ENCODE measurements at places on chromosomes 6 and 20. TPM values are rescaled to one million over a fixed set of nuclear protein-coding genes. Genes with fewer than 3 reads are reported as not detected.

MAS1 gene
- 0.49 TPM for total RNA-seq

GINS1 gene
- total RNA-seq = 2.0 TPM

GSTA2 gene
- not detected for total RNA-seq

MUC22 gene
- total RNA-seq = 2.9 TPM

LPA gene
- total RNA-seq = 0.49 TPM

HLA-DQB1 gene
- 3.2 TPM for total RNA-seq

FAM83C gene
- 16.9 TPM for total RNA-seq

DYNLT2 gene
- 3.2 TPM for total RNA-seq

CEP85L gene
- 11.8 TPM for total RNA-seq

XPO5 gene
- total RNA-seq = 24.3 TPM

MYCT1 gene
- total RNA-seq = 8.3 TPM

DNA sequence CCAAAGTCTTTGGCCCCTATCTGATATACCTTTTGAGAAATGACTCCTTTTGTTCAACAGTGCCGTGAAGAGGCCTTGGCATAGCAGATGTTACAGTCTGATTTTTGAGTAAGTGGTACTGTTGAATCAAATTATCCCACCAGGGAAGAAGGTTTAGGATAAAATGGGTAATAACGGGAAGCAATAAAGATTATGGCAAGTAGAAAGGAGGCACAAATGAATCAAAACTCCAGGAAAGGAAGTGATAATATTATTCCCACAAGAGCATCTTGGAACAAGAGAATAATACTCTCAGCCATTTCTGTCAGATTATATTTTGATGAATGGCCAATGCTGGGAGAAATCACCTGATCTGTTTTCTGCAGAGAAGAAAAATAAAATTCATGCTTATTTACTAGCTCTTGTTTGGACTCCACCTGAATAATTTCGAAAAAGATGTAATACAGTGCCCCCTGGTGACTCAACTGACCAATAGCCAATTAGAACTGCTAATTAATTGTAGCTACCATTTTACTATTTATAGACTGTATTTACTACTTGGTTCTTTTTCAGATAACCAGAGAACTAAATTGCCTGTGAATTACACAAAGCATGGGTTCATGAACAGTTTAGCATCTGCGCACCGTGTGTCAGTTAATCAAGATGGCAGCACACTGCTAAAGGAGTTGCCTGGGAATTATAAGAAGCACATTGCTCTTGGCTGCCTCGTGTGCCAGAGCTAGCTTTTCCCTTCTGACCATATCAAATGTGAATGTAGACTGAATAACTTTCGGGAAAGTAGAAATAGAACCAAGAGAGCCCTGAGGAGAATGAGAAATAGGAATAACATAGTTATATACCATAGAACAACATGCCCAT lies 78.5 kb upstream of the TRDN start:
- no peak for DNase-seq

- no peak for DNase-seq
Measured at GRCh38 chr6:109454496-109455436, 806 bp downstream of the MICAL1 start.

DNA sequence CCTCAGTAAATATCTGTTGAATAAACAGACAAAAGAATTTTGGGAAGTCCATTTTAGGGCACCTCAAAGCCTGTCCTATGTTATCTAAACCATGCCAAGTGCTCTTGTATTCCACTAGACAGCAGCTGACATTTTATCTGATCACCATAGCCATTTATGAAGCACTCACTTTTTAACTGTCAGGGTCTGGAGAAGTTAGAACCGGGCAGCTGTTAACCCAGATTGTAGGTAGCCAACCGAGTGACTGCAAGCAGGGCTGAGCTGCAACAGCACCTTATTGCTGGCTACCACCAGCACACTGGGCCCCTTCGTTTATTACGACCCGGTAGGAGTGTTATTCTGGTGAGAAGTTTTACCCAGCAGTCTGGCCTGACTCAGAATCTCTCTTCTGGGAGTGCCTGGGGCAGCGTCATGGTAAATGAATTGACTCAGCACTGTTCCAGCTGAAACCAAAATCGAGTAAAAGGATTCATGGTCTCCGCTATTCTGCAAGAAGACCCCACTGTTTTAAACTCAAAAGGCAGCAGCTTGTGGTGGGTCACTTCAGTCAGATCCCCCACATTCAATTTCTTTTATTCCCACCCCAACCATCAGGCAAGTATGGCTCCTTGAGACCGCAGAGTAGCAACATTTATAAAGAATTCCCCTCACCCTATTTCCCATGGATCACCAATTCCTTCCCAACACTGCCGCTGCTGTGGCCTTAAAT lies 1.7 kb downstream of the UBE2V1 start:
- DNase-seq = no peak

- DNase-seq = no peak
Measured at GRCh38 chr6:7515363-7515762, 26.1 kb upstream of the DSP start.

GRCh38 chr20:46580613-46581205 lies 30.3 kb upstream of the OCSTAMP start:
- DNase-seq = no peak

- DNase-seq = no peak
Measured at GRCh38 chr6:148395583-148396101, 53.0 kb downstream of the SASH1 start.

GRCh38 chr6:144936764-144937163 lies 651.6 kb downstream of the UTRN start:
- DNase-seq = no peak

- DNase-seq = no peak
Measured at GRCh38 chr6:136066005-136066404, 184.1 kb downstream of the MTFR2 start.

- no peak for DNase-seq
Measured at GRCh38 chr6:121540210-121540609, 104.8 kb downstream of the GJA1 start.

GRCh38 chr6:39360378-39360777 lies 37.9 kb upstream of the KCNK16 start:
- DNase-seq = no peak

GRCh38 chr20:49179368-49180277 lies 8.5 kb downstream of the STAU1 start:
- DNase-seq = no peak

- no peak for DNase-seq
Measured at GRCh38 chr6:10259671-10260070, 155.2 kb downstream of the TFAP2A start.

GRCh38 chr20:32589256-32589655 lies 4.1 kb upstream of the NOL4L start:
- DNase-seq = no peak

DNA sequence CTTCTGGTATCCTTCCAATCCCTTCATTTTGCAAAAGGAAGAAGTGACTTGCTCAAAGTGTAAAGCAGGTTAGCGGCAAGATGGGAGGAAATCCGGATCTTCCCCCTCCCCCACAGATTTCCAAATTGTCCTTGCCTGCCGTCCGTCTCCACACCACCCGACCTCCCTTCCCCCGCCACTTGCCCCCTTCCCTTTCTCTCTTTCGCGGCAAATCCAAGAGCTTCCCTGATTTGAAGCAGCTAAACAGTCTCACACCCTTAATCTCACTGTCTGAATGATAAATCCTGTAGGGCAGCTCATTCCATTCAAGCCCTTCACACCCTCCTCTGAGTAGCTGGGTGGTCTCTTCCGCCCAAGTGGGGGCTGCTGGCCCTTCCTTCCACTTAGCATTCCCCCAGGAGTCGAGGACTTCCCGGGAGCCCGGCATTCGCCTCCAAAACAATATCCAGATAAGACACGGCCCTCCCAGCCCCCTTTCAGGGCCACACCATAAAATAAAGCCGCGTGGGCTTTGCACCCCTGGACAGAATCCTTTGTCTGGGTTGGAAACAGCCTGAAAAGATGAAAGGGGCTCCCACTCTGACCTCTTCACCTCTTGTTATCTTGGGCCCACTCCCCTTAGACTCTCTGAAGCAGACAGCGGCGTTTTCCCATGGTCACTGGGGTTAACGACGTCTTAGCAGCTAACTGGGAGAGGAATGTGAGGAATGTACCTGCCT lies 44.0 kb upstream of the PIM1 start:
- no peak for DNase-seq

- DNase-seq = no peak
Measured at GRCh38 chr6:17311595-17312311, 30.6 kb downstream of the RBM24 start.

DNA sequence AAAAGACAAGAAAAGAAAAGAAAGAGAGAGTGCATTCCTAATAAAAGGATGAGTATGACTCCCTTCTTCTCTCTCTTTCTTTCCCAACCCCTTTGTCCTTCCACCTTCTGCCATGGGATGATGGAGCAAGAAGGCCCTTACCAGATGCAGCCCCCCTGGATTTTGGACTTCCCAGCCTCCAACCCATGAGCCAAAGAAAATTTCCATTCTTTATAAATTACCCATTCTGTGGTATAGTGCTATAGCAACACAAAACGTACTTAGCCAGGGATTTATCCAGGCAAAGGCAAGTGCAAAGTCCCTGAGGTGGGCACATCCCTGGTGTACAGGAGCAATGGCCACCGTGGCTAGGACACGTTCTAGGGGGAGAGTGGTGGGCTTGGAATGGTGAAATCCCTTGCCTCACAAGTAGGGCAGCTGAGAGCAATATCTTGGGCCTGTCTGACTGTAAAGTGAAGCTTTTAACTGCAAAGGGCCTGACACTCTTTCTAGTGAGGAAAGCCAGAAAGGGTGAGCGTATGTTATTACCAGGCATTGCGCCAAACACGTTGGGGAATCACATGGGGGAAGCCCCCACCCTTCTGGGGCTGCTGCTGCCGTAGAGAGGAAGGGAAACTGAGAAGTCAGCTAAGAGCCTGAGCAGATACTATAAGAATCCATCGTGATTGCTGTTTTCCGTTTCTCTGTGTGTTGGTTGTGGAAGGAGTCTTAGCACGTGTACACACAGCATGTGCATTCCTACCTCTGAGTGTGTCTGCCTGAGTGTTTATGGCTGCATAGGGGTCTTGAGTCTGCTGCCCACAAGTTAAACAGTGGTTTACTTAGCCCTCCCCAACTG lies 50.7 kb upstream of the SIRPA start:
- DNase-seq = no peak

GRCh38 chr6:108464418-108465097 lies 96.2 kb upstream of the FOXO3 start:
- DNase-seq = no peak

GRCh38 chr20:36855241-36855657 lies 20.7 kb upstream of the TLDC2 start:
- no peak for DNase-seq

- no peak for DNase-seq
Measured at GRCh38 chr20:8952721-8953120, 116.2 kb upstream of the PLCB4 start.

GRCh38 chr6:38776515-38776914 lies 61.4 kb downstream of the DNAH8 start:
- DNase-seq = no peak

DNA sequence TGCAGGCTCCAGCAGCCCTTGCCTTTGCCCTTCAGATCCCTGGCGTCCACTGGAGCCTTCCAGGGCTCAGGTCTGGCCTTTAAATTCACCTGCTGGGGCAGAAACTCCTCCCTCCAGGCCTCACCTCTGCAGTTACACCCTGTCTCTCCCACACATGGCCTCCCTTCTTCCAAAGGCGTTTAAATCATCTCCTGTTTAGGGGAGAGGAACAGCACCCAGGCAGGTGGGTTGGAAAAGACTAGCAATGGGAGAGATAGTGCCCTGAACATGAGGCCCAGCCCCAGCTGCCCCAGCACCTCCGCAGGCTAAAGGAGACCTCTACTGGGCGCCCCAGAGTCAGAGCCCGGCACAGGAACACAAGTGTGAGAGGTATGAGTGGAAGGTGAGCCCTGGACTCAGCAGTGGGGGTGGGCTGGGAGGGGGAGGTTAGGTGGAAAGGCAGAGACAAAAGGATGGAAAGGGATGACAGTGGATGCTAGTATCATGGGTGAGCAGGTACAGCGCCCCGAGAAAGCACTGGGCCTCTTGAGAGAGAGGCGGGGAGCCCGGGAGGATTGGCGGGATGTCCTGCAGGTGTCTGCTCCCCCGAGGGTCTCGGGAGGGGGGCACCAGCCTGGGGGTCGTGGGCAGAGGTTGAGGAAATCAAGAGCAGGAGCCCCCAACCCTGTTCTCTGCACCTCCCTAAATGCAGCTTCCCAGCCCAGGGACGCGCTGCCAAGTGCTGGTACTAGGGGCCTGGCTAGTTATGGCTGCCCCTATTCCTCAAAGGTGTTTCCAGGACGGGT lies at the start of gene CST9:
TSS of gene CST9 (minus strand) at position 51 of the 785 bp plus-strand sequence. CDS start 53 bp downstream, outside the sequence.
- DNase-seq = no peak

- DNase-seq = no peak
Measured at GRCh38 chr6:135358985-135359384, 138.6 kb downstream of the AHI1 start.

- DNase-seq = no peak
Measured at GRCh38 chr6:129678463-129678862, 31.5 kb downstream of the ARHGAP18 start.

- no peak for DNase-seq
Measured at GRCh38 chr6:41039060-41039998, at the start of gene UNC5CL. Gene UNC5CL (minus strand): TSS chr6:41039221. CDS start chr6:41035074, 4,147 bp downstream.

DNA sequence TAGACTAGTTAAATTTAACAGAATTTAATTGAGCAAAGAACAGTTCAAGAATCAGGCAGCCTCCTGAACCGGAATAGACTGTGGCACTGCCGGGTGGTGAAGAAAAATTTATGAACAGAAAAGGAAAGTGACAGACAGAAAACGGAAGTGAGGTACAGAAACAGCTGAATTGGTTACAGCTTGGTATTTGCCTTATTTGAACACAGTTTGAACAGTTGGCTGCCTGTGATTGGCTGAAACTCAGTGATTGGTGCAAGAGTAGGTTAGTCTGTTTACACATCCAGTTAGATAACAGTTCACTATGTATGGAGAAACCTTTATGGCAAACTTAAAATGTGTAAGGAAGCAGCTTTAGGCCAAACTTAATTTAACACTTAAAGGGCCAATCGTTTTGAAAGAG lies 116.0 kb upstream of the CITED2 start:
- no peak for DNase-seq

DNA sequence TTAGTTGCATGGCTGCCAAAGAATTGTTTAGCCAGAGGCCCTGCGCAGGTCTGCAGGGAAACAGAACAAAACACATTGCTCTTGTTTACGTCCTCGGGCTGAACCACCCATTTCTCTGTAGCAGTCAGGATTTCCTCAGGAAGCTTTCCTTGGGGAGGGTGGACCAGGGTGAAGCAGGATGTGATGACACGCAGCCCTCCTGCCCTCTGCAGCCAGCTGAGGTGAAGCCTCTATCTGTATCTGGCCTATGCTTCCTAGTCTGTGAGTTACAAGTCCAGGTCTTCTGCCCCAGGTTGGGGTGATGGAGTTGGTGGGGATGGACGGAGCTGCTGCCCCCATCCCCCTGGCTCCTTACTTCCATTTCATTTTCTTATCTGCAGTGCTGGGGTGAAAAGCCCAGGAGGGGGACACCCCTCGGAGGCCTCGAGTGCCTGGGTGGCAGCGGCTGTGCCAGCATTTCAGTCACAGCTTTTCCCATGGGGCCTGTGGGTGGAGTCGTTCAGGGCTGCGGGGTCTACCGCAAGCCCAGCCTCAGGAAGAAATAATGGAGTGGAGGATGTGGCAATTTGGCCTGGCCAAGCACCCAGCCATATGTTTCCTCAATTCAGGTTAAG lies 24.9 kb downstream of the SASH1 start:
- no peak for DNase-seq

DNA sequence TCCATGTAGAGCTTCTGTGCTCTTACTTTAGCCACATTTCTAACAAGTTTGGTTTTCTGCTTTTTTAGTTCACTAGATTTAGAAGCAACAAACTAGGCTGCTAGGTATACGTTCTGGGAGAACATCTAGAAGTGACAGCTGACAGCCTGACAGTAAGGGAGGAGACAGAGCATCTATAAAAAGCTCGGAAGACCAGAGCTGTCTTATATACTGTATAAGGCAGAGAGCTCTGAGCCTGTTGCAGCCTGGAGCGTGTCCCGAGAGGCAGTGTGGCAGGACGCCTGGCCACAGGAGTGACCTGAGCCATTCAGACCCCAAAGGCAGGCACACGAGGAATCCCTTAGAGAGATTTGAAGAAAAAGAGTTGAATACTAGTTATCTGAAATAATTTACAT lies 24.6 kb downstream of the PPP1R14C start:
- DNase-seq = no peak

All from vagina (tissue), 2 donors.